SJSA1 (cell line): ENCODE measurements at places on chromosomes 3 and 15. TPM values are rescaled to one million over a fixed set of nuclear protein-coding genes. Genes with fewer than 3 reads are reported as not detected.

DNA sequence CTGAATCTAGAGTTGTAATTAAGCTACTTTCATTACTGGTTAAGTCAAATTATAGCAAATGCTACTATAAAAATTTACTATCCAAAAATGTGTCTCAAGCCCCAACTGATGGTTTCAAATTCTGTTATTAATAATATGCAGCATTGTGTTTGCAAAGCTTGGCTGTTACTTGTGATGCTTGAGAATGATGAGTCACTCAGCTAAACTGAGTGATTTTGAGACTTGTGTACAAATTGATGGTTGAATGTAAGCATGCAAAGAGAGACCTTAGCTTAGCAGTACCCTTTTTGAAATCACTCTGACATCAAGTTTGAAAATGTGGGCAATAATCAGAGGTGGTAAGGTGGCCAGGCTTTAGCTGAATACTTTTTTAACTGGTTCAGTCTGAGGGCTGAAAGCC lies 27.6 kb downstream of the OPA1 start:
- DNase-seq: no peak

DNA sequence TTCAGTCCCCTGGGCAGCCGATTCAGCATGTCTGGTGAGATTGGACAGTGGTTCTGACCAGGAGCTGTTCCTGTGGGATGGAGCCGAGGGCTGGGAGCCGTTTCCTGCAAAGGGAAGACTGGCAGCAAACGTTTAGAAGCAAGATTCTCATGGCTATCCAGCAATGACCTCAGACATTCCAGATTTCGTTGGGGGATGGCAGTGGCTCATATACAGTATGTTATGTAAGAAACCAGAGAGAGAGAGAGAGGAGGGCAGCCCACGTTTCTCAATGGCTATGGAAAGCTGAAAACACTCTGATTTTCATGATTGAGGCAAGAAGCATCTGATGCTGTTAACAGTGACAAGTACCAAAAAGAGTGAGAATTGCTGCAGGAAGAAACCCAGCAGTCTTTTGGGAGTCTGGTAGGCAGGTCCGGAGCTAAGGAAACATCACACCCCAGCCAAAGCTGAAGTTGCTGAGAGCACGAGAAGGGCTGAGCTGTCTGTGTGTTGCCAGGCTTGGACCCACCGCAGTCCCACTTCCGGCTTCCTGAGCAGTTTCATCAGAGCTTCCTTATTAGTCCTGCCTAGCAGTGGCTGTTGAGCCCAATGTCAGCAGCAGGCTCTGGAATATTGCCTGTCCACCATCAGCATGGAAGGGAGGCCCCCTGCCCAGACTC lies 25.6 kb upstream of the VPS8 start:
- peak; percentile 86 for DNase-seq

- no peak for DNase-seq
These were observed 33.4 kb upstream of the BNIP2 start for GRCh38 chr15:59722476-59722875.

DNA sequence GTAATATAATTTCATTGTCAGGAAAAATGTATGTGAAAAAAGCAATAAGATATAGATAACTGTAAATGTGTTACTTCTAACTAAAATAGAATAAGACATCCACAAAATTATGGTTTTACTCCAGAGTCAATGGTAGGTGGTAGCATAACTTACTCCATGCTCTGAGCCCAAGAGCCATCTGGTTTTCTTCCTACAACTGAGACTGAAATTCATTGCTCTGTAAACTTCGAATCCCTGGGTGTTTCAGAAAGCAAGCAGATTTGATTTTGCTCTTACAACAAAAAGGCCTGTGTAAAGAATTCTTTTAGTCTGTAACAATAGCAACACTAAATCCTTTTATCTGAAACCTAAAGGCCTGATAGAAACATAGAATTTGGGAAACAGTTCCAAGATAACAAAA lies 805.9 kb downstream of the AGBL1 start:
- DNase-seq: no peak

DNA sequence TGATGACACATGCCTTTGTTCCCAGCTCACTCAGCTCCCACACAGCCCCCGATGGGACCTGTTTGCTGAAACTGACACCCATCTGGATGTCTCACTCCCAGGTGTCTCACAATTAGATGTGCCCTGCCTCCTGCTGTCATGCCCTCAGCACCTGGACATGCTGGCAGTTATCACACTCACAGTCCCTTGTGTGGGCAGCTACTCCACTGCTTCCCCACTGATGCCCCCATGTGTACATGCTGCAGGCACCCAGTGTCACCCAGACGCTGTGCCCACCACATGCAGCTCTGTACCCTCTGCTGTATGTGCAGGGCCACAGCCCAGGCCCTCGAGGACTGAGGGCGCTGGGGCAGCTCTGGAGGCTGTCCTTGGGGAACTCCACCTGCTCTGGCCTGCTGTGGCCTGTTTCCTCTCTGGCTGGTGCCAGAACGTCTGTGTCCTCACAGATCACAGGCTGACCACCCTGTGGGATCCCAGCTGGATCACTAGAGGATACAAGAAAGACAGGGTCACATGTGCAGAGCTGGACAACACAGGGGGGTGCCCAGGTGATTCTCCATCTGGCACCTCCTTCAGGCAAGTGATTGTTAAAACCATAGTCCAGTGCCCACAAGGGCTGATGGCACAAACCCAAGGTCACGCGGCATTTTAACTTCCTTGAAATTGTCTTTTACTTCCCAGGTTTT lies 14.0 kb downstream of the C3orf22 start:
- DNase-seq: no peak

DNA sequence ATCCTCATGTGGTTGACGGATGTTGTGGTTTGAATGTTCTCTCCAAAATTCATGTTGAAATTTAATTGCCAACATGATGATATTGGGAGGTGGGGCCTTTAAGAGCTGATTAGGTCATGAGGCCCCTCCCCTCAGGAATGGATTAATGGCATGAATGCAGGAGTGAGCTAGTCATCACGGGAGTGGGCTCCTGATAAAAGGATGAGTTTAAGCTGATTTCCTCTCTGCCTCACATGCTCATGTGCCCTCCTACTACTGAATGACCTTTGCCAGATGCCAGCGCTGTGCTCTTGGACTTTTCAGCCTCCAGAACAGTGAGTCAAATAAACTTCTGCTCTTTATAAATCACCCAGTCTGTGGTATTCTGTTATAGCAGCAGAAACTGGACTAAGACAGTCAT lies 111.2 kb downstream of the MYO5A start:
- DNase-seq: no peak

- DNase-seq: no peak
These were observed 45.1 kb upstream of the C15orf39 start for GRCh38 chr15:75156326-75157215.

DNA sequence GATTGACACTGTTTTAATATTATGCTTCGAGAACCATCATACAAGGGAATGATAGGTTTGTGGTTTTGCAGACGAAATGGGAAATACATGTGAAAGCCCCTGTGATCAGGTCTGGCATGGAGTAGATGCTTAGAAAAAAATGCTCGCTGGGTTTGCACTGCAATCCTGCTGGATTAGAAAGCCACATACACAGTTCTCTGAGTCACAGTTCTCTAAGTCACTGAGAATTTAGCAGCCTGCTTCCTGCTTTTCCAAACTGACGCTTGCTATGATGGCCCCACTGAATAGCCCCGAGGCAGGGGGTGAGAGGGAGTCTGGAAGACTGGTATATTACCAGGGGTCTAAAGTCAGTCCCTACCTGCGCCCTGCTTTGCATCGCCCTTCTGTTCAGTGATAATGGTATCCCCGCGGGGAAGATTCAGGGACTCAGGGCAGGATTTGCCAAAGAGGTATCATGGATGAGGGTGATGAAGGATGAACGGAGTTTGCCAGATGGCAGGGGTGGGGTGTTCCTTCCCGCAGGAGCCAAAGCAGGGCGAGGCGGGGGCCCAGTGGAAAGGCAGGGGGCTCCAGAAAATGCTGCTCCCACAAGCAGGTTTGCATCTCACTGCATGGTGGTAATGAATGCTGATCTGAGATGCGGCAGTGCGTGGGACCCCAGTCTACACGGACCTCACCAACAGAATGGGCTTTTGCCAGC lies 82.3 kb downstream of the IQSEC1 start:
- no peak for DNase-seq

GRCh38 chr15:77349666-77350065 lies 70.2 kb downstream of the PEAK1 start:
- DNase-seq: no peak

DNA sequence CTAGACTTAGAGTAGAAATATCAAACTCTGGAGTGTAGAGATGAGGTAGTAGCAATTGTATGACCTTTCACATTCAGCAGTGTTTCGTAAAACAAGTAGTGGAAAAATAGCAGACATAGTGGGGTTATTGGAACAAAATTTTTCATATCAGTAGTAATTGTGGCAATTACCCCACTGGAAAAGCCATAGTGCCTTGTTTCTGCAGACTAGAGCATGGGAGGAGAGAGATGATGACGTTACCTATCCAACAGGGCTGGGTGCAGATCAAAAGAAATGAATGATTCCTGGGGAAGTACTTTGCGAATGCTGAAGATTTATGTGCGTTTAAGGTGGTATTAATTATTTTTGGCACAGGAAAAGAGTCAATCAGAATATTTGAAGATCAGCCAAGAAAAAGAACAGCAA lies 147.0 kb upstream of the LRRFIP2 start:
- no peak for DNase-seq

Gene AADACL2
- total RNA-seq: not detected in 2 replicates
